ENCODE measurements at places on chromosomes 11 and 22.

DNA sequence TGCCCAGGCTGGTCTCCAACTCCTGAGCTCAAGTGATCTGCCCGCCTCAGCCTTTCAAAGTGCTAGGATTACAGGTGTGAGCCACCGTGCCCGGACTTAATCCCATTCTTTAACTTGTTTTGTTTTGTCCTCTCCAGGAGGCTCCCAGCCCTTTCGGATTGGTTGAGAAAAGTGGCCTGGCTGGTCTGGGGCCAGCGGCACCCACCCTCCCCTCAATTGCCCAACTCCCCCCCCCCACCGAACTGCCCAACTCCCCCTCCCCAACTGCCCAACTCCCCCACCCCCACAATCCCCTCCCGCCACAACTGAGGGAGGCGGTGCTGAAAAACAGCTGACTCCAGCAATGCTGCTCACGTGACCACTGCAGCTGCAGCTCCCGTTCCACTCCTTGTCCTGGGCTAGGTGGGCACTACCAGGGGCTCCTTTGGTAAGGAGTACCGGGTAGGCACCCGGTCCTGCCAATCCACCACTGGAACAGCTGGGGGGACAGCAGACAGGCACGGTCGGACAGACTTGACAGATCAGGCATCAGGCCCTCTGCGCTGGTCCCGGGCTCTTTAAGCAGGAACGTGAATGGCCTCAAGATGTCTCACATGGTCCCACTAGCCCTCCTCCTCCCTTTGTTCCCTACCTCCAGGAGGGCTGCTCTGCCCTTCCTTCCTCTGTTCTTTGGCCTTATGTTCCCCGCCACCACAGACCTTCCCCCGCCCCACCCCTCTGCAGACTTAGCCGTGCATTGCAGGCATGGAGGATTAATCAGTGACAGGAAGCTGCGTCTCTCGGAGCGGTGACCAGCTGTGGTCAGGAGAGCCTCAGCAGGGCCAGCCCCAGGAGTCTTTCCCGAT, at the start of gene TCN2:
TSS of gene TCN2 (plus strand) at position 720 of the 845 bp plus-strand sequence. CDS start 158 bp downstream, outside the sequence.
- no peak for DNase-seq

- DNase-seq, result peak; percentile 23
These were observed 1.6 kb downstream of the NADSYN1 start for GRCh38 chr11:71454470-71455113.

DNA sequence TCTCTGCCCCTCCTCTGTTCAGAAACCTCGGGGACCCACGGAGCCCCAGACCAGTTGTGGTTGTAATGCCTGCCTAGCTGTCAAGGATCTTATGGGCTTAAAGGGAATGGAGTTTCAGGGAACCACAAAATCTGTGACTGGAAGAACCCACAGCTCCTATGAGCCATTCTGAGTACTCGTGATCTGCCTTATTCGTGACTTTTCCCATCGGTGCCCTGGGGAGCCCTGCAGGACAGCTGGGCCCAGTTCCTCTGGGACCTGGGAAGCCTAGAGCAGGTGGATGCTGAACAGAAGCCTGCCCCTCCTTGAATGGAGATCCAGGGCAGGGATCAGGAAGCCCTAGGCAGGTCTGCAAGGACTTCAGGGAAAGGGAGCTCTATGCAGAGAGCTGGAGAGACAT, 42.1 kb upstream of the TTC12 start:
- no peak for DNase-seq

DNA sequence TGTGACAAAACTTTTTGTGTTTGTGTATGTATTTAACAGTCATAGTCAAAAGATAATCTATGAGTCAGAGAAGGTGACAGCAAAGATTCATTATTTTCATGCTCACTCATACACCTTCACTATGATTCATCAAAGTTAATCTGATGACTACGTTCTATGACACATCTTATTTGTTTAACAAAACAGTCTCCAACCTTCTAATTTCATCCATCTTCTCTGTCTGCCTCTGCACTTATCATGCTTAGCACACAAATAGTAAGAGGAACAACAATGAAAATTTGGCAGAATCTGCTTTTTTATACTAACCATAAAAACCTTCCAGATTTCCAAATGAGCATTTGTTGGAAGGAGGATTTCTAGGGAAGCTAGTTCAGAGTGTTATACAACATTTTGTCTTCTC, 568.9 kb downstream of the LUZP2 start:
- DNase-seq, result no peak

DNA sequence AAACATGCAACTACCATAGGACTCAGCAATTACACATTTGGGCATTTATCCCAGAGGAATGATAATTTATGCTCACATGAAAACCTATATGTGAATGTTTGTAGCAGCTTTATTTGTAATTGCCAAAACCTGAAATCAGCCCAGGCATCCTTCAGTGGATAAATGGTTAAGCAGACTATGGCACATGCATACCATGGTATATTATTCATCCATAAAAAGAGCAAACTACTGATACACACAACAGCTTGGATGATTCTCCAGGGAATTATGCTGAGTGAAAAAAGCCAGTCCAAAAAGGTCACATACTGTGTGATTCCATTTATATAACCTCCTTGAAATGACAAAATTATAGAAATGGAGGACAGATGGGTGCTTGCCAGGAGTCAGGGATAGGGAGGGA, 86.7 kb downstream of the ALX4 start:
- DNase-seq, result no peak

DNA sequence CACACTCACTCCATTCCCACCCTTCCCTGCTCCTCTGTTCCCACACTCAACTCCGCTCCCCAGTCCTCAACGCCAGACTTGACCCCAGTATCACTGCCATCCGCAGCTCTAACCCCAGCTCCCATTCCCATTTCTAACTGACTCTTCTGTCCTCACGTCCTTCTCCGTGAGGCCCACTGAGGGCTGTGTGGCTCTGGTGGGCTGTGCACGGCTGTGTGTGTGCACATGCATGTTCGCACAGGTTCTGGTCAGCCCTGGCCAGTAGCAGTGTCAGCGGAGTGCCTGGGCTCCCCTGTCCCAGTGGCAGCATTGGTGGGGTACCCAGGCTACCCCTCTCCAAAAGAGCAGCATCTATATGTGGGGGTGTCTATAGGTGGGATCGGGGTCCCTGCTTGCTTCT, 5.0 kb downstream of the CAPN1 start:
- no peak for DNase-seq

GRCh38 chr22:35008213-35008612, 57.7 kb upstream of the ISX start:
- no peak for DNase-seq

DNA sequence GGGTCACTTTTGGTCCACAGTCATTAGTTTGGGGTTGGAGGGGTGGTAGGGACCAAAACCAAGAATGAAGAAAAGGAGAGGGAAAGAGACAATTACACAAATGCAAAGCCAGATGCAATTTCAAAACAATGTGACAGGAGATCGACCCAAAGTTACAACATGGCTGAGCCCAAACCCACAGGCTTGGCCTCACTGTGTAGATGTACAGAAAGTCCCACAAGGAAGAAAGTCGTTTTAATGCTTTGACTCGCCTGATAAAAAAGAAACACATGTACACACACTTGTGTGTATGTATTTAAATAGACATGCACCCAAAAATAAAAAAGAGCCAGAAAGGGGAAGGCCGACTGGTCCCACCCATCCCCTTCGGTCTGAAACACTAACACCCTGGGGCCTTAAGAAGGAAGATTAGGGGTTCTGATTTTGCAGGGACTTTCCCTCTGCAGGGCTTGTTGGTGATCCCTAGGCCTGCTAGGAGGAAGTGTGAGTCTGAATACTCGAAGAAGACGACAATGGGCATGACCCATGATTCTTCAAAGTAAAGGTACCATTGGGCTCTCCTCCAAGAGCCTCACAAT, 104.1 kb downstream of the ETS1 start:
- no peak for DNase-seq

DNA sequence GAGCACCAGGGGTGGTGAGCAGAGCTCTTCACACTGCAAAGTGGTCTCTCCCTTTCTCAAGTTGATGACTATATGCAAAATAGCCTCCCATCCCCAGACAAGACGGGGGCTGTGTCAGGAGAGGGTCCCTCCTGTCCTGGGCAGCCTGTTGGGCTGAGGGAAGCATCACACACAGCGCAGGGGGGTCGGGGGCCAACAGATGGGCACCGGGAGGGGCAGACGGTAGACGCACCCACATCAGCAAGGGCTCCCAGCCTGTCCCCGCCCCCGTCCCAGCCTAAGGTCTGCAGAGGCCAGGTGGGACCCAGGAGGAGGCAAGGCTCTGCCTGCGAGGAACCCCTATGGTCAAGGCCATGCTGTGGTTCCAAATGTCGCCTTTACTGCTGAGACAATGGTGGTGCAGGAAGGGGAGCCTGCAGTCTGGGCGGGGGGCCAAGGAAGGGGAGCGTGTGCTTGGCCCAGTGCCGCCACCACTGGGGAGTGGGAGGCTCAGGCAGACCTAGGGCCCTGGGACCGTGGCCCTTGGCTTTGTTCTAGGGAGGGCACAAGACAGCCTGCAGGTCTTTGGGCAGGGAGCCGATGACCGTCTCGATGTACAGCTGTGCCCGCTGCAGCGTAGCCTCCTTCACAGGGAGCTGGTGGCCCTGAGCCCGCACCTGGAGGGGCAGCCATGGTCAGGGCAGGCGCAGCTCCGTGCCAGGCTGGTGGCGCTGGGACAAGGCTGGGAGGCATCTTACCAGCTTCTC, 4.3 kb upstream of the PLXNB2 start:
- DNase-seq, result no peak

- no peak for DNase-seq
These were observed 3.0 kb downstream of the ASCL2 start for GRCh38 chr11:2267306-2267850.

- DNase-seq, result peak; percentile 55
These were observed 13.4 kb downstream of the SYT7 start for GRCh38 chr11:61567286-61568061.

- DNase-seq, result no peak
These were observed 7.3 kb upstream of the OR51A2 start for GRCh38 chr11:4962816-4963215.

- DNase-seq, result no peak
These were observed 83.6 kb upstream of the TBCEL start for GRCh38 chr11:120940160-120940848.

GRCh38 chr11:34173050-34173449, 67.6 kb downstream of the NAT10 start:
- no peak for DNase-seq

- DNase-seq, result peak; percentile 86
These were observed at the start of gene TMEM123 for GRCh38 chr11:102452461-102453301. Gene TMEM123 (minus strand): TSS chr11:102452765. CDS start chr11:102452623, 142 bp downstream.

GRCh38 chr11:40393511-40393910, 1065.9 kb downstream of the LRRC4C start:
- no peak for DNase-seq

- DNase-seq, result no peak
These were observed 96.1 kb upstream of the AKIP1 start for GRCh38 chr11:8814923-8815240.

DNA sequence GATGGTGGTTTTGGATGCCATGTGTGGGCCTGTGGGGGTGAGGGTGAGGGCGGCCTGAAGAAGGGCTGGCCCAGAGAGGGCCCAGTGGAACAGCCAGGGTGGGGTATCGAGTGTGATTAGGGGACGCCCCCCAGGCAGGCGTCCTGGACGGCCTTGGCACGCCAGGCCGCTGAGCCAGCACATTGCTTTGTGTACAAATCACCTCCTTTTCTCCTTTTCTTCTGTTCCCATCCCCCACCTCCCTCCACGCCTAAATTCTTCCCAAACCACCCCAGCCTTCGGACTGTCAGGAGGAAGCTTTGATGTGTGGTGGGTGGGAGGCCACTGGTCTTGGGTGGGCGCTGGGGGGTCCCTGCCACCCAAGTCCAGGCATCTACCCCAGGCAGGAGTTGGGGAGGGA, 7.8 kb upstream of the CD248 start:
- DNase-seq, result no peak

GRCh38 chr11:87039371-87039770, 1.6 kb downstream of the TMEM135 start:
- DNase-seq, result no peak

- no peak for DNase-seq
These were observed 19.0 kb downstream of the TSKU start for GRCh38 chr11:76802151-76802550.

GRCh38 chr11:101914341-101914737, 471 bp upstream of the CEP126 start:
- no peak for DNase-seq

DNA sequence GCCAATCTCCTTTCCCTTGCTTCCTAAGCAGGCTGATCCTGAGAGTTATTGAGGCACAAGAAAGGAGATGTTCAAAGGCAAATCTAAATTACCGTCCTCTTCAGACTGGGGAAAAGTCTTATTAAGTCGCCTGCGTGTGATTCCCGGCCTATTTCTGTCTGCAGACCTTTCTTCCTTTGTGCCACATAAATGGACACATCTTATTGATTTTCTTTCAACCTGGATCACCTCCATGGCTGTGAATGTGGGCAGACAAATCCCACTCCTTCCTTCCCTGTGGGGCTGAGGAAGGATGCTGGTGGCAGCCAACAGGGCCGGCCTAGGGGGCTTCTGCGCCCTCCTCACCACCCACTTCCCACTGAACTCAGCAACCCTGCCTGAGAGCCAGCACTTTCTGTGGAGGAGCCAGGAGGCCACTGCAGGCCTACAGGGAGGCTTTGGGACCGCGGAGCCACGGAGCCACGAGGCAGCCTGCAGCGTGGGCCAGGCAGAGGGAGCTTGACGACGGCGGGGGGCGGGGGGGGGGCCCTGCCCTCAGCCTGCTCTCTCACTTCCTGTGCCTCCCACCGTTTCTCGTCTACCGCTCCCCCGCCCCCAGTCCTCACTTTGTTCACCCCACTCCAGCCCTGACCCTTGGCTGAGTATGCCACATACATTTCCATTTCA, 73.6 kb upstream of the LMO1 start:
- DNase-seq, result no peak

DNA sequence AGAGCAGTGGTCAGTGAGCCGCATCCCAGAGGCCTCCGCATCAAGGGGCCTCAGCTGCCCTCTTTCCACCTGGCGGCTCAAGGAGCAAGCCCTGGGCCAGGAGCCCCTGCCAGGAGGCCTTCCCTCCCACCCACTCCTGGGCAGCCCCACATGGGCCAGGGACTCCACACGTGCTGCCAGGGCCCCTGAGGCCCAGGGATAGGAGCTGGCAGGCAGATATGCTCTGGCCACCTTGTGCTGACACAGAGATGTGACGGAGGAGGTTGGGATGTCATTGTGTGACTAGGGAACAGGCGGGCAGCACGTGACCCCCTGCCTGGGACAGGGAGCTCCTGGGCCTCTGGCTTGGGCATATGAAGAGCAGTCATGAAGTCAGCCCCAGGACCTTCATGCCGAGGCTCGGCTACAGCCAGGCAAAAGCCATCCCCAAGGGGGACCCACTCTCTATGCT, 77.9 kb downstream of the PIWIL3 start:
- DNase-seq, result no peak
